Pulmonary artery endothelial cell (primary cell): ENCODE measurements at places on chromosomes 6 and 20. TPM values are rescaled to one million over a fixed set of nuclear protein-coding genes. Genes with fewer than 3 reads are reported as not detected.

DNA sequence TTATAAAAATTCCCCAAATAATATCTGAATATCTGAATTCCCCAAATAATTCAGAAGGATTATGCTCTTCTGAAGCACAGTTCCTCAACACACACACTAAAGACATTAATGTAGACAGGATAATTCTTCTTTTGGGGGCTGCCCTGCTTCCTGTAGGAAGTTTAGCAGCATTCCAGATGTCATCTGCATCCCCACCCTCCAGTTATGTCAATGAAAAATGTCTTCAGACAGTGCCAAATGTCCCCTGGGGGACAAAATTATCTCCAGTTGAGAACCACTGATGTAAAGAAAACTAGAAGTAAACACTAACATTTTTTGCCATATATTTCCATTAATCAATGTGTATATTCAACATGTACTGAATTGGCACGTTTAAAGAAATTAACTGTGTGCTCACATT, 25.9 kb upstream of the NAA20 start:
- DNase-seq, result no peak

DNA sequence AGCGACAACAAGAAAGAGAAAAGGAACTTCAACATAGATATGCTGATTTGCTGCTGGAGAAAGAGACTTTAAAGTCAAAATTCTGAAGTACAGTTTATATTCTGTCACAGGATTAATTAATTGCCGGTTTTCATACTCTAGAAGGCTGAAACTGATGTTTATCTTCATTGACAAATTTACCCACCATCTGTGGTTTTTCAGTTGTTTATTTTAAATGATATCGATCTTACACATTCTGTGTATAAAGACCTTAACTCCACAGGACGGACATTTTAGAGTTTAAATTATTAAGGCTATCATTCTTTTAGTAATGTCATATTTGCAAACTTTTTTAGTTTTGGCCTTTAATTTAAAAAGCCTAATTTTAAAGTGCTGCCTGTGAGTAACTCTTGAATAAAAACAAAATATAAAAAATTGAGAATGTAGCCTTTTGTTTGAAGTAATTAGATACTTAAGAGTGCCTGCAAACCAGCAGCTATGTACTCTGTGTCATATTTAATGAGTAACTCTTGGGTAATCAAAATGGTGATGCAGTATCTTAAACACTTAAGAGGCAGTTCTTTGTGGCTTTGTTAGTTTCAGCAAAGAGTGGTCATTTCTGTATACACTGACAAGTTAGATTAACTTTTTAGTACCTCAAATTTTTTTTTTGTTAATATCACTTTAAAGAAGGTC, 59.3 kb downstream of the CDC5L start:
- no peak for DNase-seq

DNA sequence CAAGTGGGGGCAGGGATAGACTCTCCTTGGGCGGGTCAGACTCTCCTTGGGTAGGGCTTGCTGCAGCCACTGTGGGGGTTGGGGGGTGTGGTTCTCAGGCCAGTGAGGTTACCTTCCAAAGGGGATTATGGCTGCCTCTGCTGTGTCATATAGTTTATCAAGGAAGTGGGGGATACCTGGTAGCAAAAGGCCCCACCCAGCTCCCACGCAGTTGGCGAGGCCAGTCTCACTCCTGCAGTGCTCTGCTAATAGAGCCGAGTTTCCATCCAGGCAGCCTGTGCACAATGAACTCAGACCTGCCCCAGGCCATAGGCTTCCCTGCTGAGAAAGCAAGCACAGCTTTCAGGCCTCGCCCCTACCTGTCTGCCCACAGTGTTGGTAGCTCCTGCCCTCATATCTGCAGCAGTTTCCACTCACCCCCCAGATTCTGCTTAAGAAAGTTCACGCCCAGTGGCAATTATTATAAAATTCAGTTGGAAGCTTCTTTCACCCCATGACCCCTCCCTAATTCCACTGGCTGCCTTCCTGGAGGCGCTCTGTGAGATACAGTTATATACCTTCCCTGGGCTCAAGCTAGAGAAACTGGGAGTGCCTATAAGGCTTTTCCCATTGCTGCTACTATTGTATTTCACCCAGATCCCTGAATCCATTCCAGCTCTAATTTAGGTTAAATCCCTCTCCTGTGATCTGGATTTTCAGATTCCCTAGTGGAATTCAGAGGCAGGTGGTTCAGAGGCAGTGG, 56.1 kb downstream of the HDDC2 start:
- DNase-seq, result no peak

GRCh38 chr6:52375780-52376556, 14.0 kb downstream of the PAQR8 start:
- DNase-seq, result no peak

LY6G6C gene
- not detected in 2 replicates for total RNA-seq

GRCh38 chr20:21511485-21511849, 2.4 kb downstream of the NKX2-2 start:
- no peak for DNase-seq

- no peak for DNase-seq
Measured at GRCh38 chr6:66961191-66961590, 1254.2 kb upstream of the EYS start.

GRCh38 chr6:147858421-147858820, 349.9 kb downstream of the SAMD5 start:
- no peak for DNase-seq

DNA sequence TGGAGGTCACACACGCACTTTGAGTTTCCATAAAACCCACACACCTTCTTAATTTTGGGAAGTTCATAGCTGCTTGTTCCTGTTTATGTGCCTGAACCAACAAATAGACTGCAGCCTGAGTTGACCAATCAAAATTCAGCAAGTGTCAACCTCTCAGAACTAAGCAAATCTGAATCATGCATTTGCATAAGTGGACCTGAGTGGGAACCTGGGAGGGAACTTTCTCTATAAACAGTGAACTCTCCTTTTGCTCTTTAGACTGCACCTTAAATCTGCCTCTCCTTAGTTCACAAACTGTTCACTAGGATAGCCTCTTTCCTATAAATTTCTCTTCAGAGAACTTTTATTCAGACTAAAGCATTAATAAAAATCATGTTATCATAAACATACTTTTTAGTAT, 37.9 kb downstream of the SLC17A1 start:
- DNase-seq, result no peak

CDH22 gene
- not detected in 2 replicates for total RNA-seq
